ENCODE measurements at places on chromosomes 7 and 10. TPM values are rescaled to one million over a fixed set of nuclear protein-coding genes. Genes with fewer than 3 reads are reported as not detected.

NUDT13 gene
- 4.0 TPM for total RNA-seq

ZNF727 gene
- total RNA-seq = 0.05 TPM

DNA sequence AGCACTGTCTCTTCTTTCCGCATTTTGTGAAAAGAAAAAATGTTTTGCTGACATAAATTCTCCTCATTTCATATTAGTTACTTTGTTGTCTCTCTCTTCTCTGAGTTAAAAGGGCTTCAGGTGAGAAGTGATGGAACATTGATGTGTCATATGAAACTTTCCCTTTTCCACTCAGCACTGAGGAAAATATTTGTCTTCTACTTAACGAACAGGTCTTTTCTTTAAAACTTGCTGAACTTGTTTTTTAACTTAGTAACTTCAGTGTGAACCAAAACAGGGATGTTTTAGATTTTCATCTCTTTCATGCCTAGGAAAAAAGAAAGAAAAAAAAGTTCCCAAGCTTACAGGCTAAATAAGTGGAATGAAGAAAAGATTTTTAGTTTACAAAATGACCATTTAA, 19.0 kb upstream of the TSPAN12 start:
- DNase-seq = no peak
- no peak overlapping the region for H3K27ac ChIP-seq
- H3K36me3 ChIP-seq = no peaks in the 10 kb centered on the region
- no peak overlapping the region for H3K4me3 ChIP-seq

GRCh38 chr10:24552346-24553016, 171.2 kb downstream of the ARHGAP21 start:
- no peak overlapping the region for H3K4me3 ChIP-seq
- H3K27me3 ChIP-seq = no peaks in the 10 kb centered on the region
- DNase-seq = peak; percentile 49

Data from liver (tissue), 10 donors.